ENCODE measurements at places on chromosomes 4 and X. TPM values are rescaled to one million over a fixed set of nuclear protein-coding genes. Genes with fewer than 3 reads are reported as not detected.

- DNase-seq = no peak
These were observed 556 bp downstream of the ATP5ME start for GRCh38 chr4:673349-674091.

Gene XPNPEP2
- polyA plus RNA-seq = 87.7 TPM

Gene LGI2
- 34.3 TPM for polyA plus RNA-seq

Gene CCSER1
- polyA plus RNA-seq = 22.5 TPM

- no peak for DNase-seq
These were observed 130.0 kb downstream of the AR start for GRCh38 chrX:67673741-67674274.

Gene GRIPAP1
- polyA plus RNA-seq = 62.1 TPM

DNA sequence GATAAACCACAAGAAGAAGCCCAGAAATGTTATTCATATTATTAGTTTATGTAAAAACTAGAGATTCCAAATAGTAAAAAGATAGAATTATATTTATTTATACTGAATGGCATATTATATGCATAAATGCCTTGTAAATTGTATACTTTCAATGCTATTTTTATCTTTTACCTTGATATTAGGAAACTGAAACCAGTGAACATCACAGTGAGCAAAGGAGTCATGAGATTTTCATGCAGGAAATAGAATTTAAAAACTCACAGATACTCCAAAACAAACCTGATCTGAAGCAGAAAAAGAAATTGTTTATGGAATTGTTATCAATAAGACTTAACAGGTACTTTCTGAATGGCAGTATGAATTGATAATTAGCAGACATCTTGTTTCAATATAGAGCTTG, 207.3 kb upstream of the CENPE start:
- DNase-seq = no peak

Gene KCNE5
- 6.0 TPM for polyA plus RNA-seq

GRCh38 chr4:120432301-120432860, 365.7 kb upstream of the MAD2L1 start:
- no peak for DNase-seq

DNA sequence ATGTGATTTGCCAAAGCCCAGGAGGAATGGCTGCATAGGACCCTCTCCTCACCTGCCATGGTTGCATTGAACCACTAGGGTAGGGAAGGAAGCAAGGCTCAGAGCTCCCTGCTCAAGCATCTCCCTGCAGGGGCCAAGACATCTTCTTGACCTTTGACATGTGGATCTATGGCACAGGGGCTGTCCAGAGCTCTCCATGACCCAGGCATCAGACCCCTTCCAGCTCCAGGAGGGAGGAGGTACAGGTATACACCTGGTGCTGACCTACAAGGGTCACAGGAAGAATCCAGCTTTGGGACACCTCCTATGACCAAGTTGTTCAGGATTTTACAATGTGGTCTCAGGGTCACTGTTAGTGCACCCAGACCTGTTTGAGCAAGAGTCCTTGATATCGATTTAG, 23.2 kb upstream of the ASMTL start:
- DNase-seq = no peak

Gene DDIT4L
- polyA plus RNA-seq = 2.6 TPM

DNA sequence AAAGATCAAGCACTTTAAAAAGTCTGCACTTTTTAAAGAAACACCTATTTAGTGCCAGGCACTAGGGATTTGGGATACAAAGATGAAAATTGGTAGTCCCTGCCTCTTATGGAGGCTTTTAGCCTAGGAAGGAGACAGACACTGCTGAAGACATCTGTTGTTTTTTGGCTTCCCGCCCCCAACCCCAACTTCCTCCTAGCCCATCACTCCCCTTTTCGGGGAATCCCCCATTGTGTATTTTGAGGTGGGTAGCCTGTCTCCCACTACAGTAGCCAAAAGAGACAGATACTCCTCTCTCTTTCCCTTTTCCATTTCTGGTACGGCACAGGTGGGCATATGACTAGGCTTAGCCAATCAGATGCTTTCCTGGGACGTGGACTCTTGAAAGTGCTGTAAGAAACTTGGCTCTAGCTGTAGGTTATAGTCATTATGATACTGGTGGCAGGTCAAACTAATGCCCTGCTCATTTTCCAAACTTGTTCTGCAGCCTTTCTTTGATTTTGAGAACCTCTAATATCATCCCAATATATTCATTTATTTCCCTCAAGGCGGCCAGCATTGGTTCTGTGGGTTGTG, 194.6 kb upstream of the RBPJ start:
- DNase-seq = no peak

GRCh38 chr4:3079694-3080123, 5.2 kb downstream of the HTT start:
- DNase-seq = no peak

- no peak for DNase-seq
These were observed 66.6 kb downstream of the NR3C2 start for GRCh38 chr4:148375584-148375983.

- DNase-seq = no peak
These were observed 7.9 kb downstream of the KDR start for GRCh38 chr4:55117511-55117910.

GRCh38 chr4:84568496-84568895, 14.4 kb upstream of the CDS1 start:
- no peak for DNase-seq

Measured in renal pelvis (tissue), 12 donors.